ENCODE measurements at places on chromosomes 3 and 15.

- no peak for DNase-seq
These were observed 47.1 kb upstream of the AKAP13 start for GRCh38 chr15:85333132-85333831.

DNA sequence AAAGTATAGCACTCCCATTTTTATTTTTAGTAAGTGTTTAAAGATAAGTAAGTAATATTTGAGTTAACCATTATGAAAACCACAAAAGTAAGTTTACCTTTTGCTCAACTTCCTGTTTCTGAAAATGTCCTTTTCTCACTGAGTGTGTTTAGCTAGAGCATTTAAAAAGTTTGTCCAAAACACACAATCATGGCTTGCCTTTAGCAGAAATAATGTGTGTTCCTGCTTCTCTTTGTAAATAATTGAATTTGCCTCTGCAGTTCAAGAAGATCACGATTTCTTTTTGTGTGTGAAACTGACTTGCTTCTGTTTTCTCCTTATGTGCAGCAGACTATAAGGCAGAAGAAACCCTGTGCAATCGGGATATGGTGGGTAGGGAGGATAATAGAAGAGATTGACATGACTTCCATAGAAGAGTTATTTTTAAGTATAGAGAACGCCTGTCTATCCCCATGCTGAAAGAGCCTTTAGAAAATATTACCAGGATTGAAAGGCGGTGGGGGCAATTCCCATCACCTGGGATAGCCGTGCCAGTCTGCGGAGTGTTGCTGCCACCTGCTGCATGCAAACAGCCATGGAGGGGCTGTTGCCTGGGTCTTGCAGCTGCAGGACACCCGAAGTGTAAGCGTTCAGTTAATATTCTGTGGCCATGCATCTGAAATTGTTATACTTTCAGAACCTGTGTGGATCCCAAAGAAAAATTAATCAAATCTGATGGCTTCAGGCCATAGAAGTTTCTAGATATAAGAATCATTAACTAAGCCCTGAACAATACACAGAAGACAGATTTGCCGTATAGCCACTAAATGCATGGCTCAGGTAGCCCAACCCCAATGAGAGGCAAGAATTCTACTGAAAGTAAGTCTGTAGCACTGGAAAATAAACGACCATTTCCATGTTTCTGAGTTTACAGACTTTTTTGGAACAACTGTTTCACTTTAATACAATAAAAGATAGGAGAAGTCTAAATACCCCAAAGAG lies 2.4 kb upstream of the CD96 start:
- DNase-seq = peak; percentile 49

DNA sequence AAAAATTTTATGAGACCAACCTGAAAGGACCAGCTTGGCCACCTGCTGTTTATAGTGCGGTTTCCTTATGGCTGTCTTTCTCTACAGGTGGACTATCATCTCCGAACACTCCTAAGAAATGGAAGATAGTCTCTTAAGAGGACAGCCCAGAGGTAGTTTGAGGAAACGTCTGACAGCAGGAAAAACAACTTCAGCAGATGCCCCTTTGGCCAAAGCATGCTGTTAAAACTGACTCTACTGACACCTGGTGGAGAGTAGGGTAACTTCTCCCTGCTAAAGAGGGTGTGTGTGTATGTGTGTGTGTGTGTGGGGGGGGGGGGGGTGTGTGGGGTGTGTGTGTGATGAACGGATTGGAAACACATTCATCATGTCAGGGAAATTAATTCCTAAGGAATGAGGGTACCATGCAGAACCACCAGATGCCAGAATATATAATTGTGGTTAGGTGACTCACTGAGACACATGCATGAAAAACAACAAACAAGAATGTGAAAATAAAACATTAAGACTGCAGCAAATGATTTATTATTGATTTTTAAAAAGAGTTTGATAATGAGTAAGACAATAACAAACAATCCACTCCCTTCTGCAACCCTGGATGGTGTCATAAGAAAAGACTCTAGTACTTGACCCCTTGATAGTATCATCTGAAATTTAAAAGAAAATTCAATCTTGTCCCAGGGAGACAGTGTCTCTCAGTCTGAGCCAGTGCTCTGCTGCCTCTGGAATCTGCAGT lies 256.5 kb downstream of the THRB start:
- DNase-seq = no peak

- DNase-seq = no peak
These were observed 46.3 kb downstream of the DHX30 start for GRCh38 chr3:47849186-47849698.

DNA sequence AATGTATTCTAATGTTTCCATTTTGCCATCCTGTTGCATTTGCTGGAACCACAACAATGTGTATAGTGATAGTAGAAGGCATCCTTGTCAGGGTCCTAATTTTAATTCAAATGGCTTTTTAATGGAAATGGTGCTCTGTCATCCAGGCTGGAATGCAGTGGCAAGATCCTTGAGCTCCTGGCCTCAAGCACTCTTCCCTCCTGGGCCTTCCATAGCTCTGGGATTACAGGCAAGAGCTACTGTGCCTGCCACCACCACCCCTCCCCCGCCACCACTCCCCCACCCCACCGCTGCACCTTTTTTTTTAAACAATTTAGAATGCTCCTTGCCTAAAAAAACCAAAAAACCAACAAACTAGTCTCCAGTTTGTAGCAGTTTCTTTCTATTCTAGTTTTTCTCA lies 15.2 kb upstream of the IQCF6 start:
- no peak for DNase-seq

DNA sequence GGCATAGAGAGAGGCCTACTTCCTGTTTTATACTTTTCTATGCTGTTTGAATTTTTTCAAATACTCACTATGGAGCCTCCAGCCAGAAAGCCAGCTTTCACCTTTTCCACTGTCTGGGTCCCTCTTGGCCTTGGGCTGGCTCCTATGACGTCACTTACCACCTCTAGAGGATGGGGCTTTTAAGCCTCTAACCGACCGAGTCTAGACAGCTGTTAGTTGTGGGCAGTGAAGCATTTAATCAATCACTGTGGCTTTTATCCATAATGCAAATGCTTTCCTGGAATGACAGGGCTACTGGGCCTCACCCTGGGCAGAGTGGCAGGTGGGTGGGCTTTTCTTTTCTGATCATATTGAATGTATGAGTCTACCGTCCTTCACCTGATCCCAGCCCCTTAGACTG lies 61.9 kb downstream of the LRRK1 start:
- DNase-seq = no peak

DNA sequence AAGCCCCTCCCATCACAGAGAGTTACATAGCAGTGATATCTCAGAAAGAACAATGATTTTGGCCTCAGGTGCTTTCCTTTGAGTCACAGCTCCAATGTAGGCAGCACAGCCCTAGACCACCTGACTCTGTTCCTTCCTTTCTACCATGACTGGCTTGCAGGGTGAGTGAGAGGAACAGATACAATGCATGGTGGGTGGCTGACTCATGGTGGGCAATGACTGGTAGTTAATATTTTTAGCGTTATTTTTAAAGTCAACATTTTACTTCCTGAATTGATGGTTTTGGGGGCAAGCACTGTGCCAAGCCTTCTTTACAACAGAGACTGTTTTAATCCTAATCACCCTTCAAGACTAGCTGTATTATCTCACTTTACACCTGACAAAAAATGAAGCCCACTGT lies 32.8 kb upstream of the ST3GAL6 start:
- DNase-seq = no peak

GRCh38 chr15:40843885-40844695 lies at the start of gene SPINT1:
Gene SPINT1 (plus strand): TSS chr15:40844048. CDS start chr15:40844555, 507 bp downstream.
- DNase-seq = peak; percentile 10

DNA sequence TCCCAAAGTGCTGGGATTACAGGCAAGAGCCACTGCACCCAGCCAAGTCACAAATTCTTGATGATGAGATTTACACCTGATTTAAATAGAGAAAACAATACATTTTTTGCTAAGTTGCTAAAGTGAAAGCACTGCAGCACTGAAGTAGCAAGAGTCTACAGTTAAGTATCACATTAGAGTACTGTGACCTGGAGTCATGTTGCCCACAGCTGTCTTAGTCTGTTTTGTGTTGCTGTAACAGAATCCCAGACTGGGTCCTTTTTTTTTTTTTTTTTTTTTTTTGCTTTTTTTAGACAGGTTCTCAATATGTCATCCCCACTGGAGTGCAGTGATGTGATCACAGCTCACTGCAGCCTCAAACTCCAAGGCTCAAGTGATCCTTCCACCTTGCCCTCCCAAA lies 23.2 kb upstream of the GNB4 start:
- DNase-seq = no peak

DNA sequence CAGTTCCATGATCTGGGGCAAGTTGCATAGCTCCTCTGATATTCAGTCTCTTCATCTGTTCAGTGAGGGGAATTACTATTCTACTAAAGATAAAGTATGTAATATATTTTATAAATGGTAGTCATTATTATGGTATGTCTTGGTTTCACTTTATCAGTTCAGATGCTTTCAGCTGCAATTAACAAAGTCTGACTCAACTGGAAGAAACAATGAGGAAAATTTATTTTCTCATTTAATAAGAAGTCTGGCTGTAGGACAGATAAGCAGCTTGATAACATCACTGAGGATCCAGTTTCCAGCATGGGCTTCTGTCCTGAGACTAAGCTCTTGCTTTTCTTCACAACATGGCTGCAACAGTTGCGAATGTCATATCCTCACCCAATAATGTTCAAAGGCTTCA lies 354.3 kb upstream of the TRIM42 start:
- no peak for DNase-seq

GRCh38 chr15:67335534-67336222 lies 81.1 kb downstream of the IQCH start:
- no peak for DNase-seq

DNA sequence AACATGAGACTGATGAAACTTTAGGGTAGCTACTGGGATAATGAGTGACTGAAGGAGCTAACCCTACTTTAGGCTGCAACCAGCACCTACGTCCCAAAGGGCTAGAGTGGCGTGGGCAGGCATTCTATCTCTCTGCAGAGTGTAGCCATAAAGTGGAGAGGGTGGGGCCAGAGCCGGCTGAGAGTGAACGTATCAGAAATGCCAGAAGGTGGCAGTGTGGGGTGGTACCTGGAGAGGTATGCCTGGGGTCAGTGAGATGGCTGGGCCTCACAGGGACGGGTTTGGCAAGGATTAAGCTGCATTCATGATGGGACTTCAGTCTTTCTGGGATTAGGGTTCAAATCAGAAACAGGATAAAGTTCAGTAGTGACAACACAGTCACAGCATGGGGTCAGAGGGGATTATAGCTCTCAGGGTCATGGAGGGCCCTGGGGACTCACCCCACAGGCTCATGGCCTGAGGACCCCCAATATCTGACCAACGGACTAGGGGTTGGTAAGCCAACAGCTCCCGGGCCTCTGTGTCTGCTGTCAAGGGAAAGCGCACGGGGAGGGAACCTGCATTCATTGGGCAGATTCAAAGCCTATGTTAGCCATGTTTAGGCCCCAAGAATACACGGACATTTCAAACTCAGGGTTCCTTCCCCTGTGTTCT lies 86.5 kb upstream of the FOXB1 start:
- peak; percentile 48 for DNase-seq

DNA sequence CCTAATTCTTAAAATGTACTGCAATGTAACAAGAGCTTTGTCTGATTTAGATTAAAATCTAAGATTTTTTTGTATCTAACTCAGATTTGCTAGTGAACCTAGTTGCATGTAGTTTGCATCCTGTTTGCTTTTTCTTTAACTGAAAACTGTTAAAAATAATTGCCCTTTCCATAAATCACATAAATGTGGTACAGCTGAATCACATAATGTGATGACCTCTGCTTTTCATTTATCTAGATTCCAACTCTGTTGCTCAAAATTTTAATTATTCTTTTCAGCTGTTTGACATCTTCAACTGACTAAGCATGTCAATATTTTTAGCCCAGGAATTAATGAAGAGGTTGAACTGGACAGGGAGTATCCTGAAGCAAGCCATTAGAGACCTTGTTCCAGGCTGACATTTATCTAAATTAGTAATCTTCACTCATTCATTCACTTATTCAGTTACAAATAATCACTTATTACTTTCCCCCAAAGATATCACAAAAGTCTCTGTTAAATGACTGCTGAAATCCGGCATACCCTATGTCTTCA lies 101.9 kb upstream of the PLXND1 start:
- no peak for DNase-seq

- no peak for DNase-seq
These were observed 51.9 kb downstream of the SPSB4 start for GRCh38 chr3:141103067-141103466.

GRCh38 chr3:195106418-195106906 lies 164.5 kb downstream of the XXYLT1 start:
- DNase-seq = peak; percentile 68

GRCh38 chr15:85305050-85305449 lies 75.4 kb upstream of the AKAP13 start:
- DNase-seq = no peak

- no peak for DNase-seq
These were observed 1272.9 kb downstream of the ROBO1 start for GRCh38 chr3:78494851-78495250.

GRCh38 chr3:58743296-58743695 lies 76.7 kb upstream of the FAM3D start:
- no peak for DNase-seq

DNA sequence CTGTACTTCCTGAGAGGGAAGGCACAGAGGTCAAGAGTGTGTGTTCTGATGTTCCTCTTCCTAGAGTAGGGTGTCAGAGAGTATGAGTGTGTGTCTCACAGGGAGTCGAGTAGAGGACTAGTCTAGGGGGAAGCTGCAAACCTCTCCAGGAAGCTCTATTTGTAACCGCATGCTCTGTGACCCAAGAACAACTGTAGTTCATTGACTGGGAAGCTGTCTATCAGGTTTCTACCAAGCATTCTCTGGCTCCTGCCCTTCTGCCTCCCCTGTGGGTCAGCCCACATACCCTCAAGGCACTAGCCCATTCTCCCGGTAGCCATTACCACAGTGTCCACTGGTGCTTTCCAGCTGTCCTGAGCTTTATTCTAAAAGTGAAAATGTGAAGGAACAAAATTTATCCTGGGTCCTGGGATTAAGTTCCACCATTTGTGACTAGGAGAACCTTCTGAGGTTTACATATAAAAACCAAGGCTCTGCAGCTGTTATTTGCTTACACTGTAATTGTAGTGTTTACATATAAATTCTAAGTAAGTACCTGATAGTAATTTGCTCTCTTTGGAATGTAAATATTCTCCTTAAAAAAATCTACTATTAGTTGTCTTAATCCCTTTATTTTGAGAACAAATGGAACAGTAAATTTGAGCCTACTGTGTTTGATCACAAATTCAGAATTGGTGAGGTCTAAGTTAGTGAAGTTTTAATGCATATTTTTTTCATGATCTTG lies 40.7 kb downstream of the MYRIP start:
- DNase-seq = no peak

GRCh38 chr3:157491136-157491535 lies 12.1 kb downstream of the VEPH1 start:
- DNase-seq = no peak

GRCh38 chr15:66481107-66481856 lies 16.3 kb downstream of the SNAPC5 start:
- DNase-seq = no peak

- DNase-seq = no peak
These were observed 665.5 kb upstream of the NAALADL2 start for GRCh38 chr3:174193604-174194003.

GRCh38 chr3:81884791-81885190 lies 123.3 kb upstream of the GBE1 start:
- no peak for DNase-seq

GRCh38 chr3:123294296-123294938 lies 92.7 kb downstream of the SEC22A start:
- DNase-seq = no peak

Measured in central memory CD8-positive, alpha-beta T cell (primary cell).